ENCODE measurements at places on chromosomes 16 and 17.

DNA sequence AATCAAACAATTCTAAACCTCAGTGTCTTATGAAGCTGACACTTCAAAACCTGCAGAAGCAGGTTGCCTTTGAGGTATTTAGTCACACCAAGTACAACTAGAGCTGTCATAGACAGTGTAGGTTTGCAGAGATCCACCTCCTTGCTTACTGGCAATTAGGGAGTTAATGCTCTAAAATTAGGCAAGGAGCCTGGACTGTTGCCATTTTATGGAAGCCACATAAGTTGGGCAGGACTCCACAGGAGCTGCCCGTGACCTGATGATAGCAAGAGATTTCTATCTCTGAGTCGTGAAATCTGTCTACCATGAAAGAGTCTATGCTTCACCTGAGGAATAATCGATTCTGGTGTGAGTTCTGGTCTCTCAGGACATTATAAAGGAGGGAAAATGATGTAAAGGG, 8.9 kb downstream of the EME1 start:
- H3K4me3 ChIP-seq = no peak overlapping the region
- H3K4me1 ChIP-seq = no peaks in the 10 kb centered on the region
- H3K27me3 ChIP-seq = no peaks in the 10 kb centered on the region
- no peak for DNase-seq
- H3K27ac ChIP-seq = no peak overlapping the region
- H3K36me3 ChIP-seq = no peaks in the 10 kb centered on the region

DNA sequence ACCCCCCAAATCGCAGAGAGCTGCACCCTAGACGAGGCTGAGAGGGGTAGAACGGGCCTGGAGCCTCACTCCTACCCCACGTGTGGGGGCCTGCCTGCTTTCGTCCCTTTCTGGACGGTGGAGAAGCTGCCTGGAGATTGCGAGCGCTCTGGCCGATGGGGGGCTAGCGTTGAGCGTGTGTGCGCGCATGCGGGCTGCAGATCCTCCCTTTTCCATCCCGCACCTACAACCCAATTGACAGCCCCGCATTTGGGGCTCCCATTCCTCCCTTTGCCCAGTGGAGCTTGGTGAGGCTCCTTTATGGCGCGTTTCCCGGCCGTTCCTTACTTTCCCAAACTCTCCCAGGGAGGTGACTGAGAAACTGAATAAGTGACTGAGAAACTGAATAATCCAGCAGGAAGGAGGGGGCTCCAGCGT, 907 bp upstream of the ESRP2 start:
- peak overlapping the region; percentile 75 for H3K4me3 ChIP-seq
- no peaks in the 10 kb centered on the region for H3K36me3 ChIP-seq
- H3K27me3 ChIP-seq = no peaks in the 10 kb centered on the region
- no peaks in the 10 kb centered on the region for H3K4me1 ChIP-seq
- DNase-seq = no peak
- H3K27ac ChIP-seq = peak overlapping the region; percentile 86

DNA sequence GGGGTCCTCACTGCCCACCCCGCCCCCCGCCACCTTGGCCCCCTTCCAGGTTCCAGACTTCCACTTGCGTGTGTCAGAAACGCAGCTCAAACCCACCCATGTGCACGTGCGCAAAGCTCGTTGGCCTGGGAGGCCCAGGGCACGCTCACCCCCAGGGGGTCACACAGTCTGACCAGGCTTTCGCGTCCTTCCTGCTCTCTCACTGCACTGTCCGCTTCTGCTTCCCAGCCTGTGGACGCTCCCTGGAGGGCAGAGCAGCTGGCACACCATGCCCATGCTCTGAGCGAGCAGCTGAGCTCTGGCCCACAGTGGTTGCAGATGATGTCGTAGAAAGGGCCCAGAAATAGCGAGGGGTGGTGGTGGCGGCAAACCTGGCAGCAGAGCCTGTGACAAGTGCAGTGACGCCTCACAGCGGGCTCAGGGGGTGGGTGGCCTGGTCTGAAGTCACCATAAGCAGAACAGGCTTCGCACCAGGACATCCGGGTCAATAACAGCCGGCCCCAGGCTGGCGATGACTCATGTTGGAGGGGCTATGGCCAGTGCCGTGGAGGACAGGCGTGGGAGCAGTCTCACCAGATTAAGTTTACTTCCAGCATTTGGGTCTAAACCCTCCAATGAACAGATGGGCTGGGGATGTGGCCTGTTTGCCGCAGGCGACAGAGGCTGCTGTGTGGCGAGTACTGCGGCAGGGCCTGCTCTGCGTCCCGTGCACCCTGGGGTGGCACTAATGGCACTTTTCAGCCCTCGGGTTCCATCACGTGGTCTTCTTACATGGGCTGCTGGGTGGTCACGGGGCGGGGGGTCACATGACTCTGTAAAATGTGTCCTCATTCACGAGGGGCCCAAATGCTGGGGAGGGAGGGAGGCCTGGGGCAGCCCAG, 49.0 kb downstream of the NT5M start:
- H3K27me3 ChIP-seq = no peaks in the 10 kb centered on the region
- H3K36me3 ChIP-seq = no peaks in the 10 kb centered on the region
- no peaks in the 10 kb centered on the region for H3K4me1 ChIP-seq
- H3K27ac ChIP-seq = no peak overlapping the region
- H3K4me3 ChIP-seq = no peak overlapping the region

- peak; percentile 59 for DNase-seq
- H3K4me1 ChIP-seq = no peaks in the 10 kb centered on the region
- H3K36me3 ChIP-seq = no peaks in the 10 kb centered on the region
Measured at GRCh38 chr16:66751303-66751991, at the start of gene DYNC1LI2. TSS of gene DYNC1LI2 (minus strand) at chr16:66751609. CDS start at chr16:66751591, 18 bp downstream.

DNA sequence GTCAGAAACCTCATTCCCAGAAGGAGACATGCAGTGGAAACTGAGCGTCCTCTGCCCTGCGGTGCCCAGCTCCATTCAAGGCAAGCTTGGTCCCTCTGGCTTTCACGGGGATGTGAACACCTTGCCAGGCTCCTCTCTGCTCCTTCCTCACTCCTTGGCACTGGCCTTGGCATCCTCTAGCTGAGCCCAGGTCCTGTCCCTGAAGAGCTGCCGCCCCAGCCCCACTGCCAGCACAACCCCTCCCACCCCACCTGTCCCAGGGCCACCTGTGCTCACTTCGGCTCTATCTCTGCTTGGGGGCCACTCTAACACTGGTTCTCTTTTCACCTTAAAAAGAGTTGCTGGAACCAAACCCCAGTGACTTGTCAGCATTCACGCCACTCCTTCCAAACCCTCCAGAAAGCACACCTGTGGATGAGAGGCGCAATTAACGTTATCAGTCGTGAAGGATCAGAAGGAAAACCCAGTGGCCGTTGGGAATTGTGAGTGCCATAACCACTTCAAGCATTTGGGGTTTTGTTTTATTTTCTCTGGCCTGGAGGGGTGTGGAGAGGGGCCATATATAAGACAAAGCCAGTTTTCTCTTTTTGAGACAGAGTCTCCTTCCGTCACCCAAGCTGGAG, 103.7 kb downstream of the AXIN2 start:
- peaks cover 19% of the 10 kb centered on the region for H3K4me1 ChIP-seq
- no peak overlapping the region for H3K27ac ChIP-seq
- no peak for DNase-seq
- no peak overlapping the region for H3K4me3 ChIP-seq

DNA sequence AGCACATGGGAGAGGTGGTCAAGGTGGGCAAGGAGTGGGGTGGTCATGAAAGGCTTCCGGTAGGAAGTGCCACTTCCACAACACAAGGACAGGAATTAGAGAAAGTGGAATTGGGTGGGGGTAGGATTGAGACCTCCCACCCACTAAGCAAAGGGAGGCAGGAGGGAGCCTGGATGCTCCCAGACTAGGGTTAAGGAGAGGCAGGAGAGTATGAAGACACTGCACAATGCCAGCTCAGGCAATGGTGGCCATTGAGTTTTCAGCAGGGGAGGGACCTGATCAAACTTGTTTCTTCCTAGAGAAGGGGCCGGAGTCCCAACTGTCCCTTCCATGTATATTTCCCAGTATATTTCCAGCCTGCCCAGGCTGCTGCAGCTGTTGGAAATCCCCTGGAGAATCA, 3.1 kb upstream of the RAB11FIP4 start:
- H3K4me3 ChIP-seq = no peak overlapping the region
- H3K36me3 ChIP-seq = no peaks in the 10 kb centered on the region
- peaks cover 5% of the 10 kb centered on the region for H3K4me1 ChIP-seq
- H3K27ac ChIP-seq = no peak overlapping the region
- DNase-seq = no peak
- peaks cover 32% of the 10 kb centered on the region for H3K27me3 ChIP-seq

DNA sequence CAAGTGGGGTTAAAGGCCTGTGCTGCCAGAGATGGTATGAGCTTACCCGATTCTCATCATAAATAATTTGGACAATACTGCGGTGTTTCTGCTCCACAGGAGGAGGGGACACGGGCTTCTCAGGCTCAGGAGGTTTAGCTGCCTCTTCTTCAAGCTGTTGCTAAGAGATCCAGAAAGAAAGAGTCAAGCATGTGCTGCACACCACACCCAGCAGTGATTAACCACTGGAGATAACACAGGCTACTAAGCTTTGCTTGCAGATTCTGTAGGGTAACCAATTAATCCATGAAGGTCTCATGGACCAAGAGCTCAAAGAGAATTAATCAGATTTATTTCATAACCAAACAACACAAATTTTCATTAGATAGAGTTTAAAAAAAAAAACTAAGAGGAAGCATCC, 56.6 kb downstream of the NCOR1 start:
- no peak for DNase-seq
- no peaks in the 10 kb centered on the region for H3K4me1 ChIP-seq
- no peak overlapping the region for H3K27ac ChIP-seq

DNA sequence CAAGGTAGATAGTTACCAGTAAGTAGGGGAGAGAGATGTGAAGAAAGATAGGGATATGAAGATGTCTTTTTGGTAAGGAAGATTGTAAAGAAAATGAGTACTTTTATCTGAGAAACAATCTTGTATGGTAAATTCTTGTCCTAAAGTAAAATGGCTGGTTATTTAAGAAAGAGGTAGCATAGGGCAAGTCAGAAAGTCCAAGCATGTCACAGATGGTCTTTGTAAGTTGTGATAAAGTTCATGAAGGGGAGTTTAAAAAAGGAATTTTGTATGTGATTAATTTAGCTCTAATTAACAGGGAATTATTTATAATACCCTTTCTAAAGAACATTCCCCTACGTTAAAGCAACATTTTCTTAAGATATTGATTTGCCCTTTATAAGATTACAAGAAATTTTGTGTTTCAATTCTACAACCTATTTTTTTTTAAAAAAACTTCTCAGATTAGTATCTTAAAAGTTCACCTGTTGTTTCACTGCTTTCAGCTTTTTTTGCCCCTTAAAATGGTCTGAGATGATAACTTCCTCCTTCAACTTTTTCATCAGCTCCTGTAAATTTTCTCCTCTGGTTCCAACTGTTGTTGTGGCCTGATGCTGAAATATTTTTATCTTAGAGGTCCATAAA, 16.2 kb upstream of the CPHXL start:
- no peaks in the 10 kb centered on the region for H3K36me3 ChIP-seq
- DNase-seq = no peak
- no peaks in the 10 kb centered on the region for H3K4me1 ChIP-seq
- H3K4me3 ChIP-seq = no peak overlapping the region
- no peak overlapping the region for H3K27ac ChIP-seq
- H3K27me3 ChIP-seq = no peaks in the 10 kb centered on the region

- H3K4me1 ChIP-seq = no peaks in the 10 kb centered on the region
- no peak for DNase-seq
- H3K4me3 ChIP-seq = no peak overlapping the region
- no peaks in the 10 kb centered on the region for H3K27me3 ChIP-seq
- H3K36me3 ChIP-seq = no peaks in the 10 kb centered on the region
Measured at GRCh38 chr16:64695684-64696083, 426.2 kb downstream of the CDH11 start.

GRCh38 chr16:2816751-2817339, at the start of gene PRSS21:
TSS of gene PRSS21 (plus strand) at chr16:2817237. CDS start at chr16:2817269, 32 bp downstream.
- no peak within 1 kb of the TSS for H3K4me3 ChIP-seq
- H3K36me3 ChIP-seq = no peaks in the 10 kb centered on the region
- no peak within 1 kb of the TSS for H3K27ac ChIP-seq
- peaks cover 41% of the 10 kb centered on the region for H3K27me3 ChIP-seq

DNA sequence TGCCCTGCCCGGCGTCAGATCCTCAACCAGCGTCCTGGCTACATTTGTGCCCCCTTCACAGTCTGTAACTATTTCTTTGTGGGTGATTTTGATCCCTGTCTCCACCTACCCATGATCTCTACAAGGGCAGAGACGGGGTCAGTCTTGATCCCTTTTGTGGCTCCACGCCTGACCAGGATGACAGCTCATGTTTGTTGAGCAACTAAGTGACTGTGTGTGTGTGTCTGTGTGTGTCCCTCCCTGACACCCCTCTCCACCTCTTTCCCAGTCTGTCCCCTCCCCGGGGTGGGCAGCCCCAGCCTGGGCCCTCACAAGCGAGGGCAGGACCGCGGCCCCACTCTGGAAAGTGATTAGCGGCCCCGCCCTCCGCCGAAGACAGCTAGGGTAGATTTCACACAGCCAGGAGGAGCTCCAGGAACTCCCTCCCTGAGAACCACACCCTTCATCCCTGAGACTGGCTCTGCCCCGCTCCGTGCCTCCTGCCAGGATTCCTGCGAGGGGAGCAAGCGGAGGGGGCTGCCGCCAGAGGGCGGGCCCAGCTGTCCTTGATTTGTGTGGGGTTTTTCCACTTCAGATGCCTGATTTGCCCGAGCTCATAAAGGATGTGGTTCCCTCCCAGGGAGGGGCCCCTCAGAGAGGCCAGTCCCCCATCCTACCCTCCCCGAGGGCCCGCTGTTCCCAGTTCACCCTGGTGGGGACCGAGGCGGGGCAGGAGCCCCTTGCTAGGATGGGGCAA, 5.3 kb upstream of the HS3ST6 start:
- no peak overlapping the region for H3K27ac ChIP-seq
- H3K4me1 ChIP-seq = peaks cover 21% of the 10 kb centered on the region
- peaks cover 64% of the 10 kb centered on the region for H3K27me3 ChIP-seq
- H3K36me3 ChIP-seq = no peaks in the 10 kb centered on the region
- no peak for DNase-seq
- no peak overlapping the region for H3K4me3 ChIP-seq

DNA sequence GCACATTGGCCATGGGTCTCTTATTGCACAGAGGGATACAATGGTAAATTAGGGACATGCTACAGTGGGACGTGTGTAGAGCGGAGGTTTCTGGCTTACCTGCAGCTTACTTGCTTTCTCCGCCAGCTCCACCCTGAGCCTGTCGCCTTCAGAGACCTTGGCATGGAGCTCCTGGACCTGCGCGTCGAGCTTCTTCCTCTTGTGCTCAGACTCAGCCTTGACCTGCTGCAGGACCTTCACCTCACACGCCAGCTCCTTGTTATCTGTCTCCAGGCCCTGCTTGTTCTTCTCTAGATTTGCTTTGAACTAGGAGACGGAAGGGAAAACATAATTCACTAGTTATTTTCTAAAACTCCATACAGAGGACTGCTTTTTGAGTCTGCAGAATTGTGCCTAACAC, 63.5 kb downstream of the NDEL1 start:
- H3K4me1 ChIP-seq = peaks cover 18% of the 10 kb centered on the region
- no peaks in the 10 kb centered on the region for H3K36me3 ChIP-seq
- no peak overlapping the region for H3K27ac ChIP-seq
- no peak for DNase-seq
- H3K27me3 ChIP-seq = no peaks in the 10 kb centered on the region

DNA sequence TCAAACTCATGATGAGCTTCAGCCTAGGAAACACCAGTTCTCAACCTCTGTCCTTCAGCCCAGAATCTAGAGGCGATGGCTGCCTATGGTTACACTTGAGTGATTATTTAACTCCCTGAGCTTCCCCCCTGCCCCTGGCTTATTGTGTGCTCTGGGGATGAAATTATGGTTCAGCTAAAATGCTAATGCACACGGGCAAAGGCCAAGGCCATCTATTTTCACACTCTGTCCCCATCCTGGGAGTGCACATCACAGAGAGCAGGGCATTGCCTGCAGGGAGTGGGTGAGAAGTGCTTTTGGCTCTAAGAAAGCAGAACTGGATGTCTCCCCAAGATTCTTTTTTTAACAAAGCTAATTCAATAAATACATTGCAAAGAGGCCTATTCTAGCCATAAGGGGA, 21.6 kb upstream of the CACNG5 start:
- no peaks in the 10 kb centered on the region for H3K4me1 ChIP-seq
- no peaks in the 10 kb centered on the region for H3K36me3 ChIP-seq

Measured in tibial nerve (tissue), 4 donors.